ENCODE measurements at places on chromosomes 2 and 18.

GRCh38 chr2:210955591-210955990 is 399.2 kb downstream of the CPS1 start:
- no peak for DNase-seq

GRCh38 chr18:55421615-55422419 is 166.2 kb downstream of the TCF4 start:
- DNase-seq = no peak

GRCh38 chr2:55550368-55551102 is 31.0 kb downstream of the CFAP36 start:
- no peak for DNase-seq

GRCh38 chr2:205364261-205364660 is 318.0 kb upstream of the NRP2 start:
- no peak for DNase-seq

DNA sequence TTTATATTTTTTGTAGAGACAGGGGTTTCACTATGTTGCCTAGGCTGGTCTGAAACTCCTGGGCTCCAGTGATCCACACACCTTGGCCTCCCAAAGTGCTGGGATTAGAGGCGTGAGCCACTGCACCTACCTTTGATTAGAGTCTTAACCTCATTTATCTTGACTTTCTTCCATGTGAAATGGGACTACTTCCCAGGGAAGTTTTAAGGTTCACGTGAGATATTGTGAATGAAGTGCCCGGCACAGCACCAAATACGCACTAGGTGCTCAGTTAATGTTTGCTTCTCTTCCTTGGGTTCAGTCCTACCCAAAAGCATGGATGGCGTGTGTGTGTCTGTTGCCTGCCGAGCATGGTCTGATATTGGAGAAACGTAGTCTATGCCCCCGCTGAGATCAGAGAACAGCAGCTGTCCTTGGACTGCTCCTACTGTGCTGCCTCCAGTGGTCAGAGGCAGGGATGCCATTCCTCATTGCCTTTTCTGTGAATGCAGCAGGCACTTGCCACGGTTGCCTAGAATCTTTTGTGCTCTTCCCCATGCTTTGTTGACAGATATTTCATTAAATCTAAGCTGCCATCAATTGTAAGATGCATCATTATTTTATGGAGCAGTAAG is 12.3 kb upstream of the TFCP2L1 start:
- no peak for DNase-seq

- no peak for DNase-seq
These were observed 62.4 kb downstream of the MRPS9 start for GRCh38 chr2:105100046-105100840.

DNA sequence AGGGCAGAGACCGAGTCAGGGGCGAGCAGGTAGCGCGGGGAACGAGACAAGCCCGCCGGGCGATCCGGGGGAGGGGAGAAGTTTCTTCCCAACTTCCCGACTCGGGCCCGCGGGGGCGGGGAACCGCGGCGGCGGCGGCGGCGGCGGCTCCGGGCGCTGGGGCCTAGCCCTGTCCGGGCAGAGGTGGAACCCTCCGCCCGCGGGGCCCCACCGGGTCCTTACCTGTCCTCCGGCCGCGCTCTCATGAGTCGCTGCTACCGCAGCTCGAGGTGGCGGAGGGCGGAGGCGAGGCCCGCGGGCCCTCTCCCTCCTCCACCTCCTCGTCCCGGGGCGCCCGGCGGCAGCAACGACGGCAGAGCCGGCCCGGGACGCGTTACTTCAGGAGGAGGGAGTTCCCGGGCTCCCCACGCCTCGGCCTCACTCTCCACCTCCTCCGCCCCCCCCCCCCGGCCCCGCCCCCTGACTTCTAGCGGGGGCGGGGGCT is at the start of gene YES1:
Gene YES1, minus strand, starts transcription at position 351 of the 484 bp plus-strand sequence. CDS start 55,415 bp downstream, outside the sequence.
- peak; percentile 71 for DNase-seq

DNA sequence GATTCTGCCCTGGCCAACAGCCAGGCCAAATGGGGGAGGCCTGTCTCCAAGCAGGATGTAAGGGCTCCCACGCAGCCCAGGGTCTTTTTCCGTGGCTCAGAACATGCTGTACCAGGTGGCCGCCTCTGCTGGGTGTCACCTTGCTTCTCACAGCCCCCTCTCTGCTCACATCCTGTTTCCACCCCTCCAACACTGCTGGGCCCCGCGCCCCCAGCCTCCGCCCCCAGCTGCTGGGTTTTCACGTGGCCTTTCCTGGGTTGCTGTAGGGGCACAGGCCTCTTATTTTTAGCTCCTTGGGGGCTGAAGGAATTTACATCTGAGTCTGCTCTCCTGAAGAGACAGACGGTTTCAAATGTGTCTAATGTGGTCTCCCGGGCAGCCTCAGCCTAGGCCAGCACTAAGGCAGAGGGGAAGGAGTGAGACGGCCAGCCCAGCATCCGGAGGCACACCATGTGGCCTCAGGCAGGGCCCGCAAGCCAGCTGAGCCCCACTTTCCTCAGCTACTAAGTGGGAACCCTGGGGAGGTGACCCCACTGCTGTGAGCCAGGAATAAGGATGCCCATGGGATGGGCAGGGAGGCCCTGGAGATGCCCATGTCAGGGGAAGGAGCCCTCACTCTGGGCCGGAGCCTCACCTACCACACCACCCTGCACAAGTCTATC is 18.7 kb upstream of the DUSP2 start:
- DNase-seq = peak; percentile 74

- no peak for DNase-seq
These were observed 504.8 kb upstream of the KLHL29 start for GRCh38 chr2:22880161-22880560.

- DNase-seq = no peak
These were observed 170.6 kb downstream of the ALPK2 start for GRCh38 chr18:58458304-58458703.

DNA sequence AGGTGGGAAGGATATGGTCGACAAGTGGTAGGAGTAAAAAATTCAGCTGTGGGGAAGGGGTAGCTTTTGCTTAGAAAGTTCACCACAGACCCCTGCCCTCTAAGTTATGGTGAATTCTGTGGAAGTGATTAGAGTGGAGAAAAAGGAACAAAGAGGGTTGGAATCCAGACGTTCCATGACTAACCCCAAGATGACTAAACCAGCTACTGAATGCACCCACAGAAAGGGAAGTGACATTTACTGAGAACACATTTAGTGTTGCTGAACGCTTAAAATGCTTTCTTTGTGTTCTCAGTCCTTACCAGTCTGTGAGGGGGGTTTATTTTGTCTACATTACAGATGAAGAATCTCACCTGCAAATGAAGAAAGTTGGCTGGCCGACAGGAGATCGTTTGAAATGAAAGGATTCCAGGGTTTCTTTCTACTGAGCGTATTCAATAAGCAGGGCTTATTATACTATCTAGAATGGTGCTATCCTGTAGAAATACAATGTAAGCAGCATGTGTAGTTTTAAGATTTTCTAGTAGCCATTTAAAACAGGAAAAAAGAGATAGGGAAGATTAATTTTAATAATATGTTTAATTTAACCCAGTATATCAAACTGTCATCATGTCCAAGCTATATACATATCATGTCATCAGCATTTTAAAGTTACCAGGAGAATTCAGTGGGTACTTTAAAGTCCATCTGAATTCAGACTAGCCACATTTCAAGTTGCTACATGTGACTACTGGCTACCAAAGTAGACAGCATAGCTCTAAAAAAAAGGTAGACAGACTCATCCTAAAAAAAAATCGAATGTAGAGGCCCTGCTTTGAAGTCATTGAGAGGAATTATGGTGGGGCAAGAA is 60.1 kb downstream of the LIMS1 start:
- DNase-seq = no peak

GRCh38 chr2:175536059-175536458 is 354.5 kb upstream of the ATP5MC3 start:
- no peak for DNase-seq

DNA sequence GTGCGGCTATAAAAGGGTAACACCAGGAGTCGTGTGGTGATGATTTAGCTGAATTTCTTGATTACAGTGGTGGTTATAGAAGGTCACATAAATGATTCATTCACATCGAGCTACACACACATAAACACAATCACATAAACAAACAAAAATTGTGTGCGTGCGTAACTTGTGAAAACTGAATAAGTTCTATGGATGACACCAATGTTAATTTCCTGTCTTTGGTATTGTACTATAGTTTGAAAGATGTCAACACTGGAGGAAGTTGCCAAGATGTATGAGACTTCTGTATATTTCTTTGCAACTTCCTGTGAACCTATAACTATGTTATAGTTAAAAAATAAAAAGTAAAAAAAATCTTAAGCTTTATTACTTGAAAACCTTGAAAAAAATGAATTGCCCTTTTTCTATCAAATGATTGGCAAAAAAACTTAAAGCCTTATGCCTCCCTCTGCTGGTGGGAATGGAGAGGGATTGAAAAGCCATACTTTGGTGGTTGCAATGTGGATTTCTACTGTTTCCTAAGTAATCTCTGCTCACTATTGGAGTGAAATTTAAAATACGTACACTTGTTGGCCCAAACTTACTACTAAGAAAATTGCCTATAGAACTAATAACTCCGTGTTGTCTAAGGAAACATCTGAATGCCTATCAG is 227.7 kb downstream of the RPIA start:
- no peak for DNase-seq

DNA sequence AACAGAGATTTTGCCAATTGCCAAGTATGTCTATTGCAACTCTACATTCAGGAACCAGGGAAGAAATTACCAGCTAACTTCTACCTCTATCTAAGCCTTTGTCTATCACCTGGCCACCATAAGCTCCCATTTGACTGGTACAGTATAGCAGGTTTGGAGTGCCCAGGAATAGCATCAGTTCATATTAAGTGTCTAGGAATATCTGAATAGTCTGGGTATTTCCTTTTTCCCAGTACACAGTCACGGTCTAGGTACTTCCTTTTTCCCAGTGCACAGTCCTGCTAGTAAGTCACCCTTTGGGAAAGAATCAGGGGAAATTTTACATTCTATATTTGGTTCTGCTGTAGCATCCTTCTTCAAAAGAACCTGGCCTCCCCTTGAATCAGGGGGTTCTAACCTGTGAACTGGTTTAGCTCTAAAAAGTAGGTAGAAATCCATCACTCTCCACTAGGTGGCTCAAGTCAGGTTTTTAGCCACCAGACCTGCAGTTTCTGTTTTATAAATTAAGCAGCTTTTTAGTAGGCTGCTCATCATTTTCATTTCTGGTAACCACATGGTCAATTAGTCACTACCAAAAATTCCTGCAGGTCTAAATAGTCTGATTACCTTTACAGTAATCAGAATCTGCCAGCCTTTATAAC is 49.3 kb upstream of the DNAJC10 start:
- DNase-seq = no peak

DNA sequence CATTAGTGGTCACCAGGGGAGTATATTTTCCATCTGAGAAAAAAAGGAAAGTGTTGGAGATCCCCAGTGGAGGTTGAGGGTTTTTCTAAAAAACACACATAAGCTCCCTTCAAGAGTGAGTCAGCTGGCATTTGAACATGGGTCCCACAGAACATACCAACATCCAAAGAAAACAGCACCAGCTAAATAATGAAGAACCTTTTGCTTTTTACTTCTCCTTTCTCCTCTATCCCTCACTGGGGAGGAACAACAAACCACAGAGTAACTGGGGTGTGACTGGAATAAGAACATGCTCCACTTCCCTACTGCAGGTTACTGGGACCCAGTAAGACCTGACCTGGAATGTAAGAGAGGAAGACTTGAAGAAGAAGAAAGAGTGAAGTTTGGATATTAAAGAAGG is 56.5 kb upstream of the RAPH1 start:
- DNase-seq = no peak

DNA sequence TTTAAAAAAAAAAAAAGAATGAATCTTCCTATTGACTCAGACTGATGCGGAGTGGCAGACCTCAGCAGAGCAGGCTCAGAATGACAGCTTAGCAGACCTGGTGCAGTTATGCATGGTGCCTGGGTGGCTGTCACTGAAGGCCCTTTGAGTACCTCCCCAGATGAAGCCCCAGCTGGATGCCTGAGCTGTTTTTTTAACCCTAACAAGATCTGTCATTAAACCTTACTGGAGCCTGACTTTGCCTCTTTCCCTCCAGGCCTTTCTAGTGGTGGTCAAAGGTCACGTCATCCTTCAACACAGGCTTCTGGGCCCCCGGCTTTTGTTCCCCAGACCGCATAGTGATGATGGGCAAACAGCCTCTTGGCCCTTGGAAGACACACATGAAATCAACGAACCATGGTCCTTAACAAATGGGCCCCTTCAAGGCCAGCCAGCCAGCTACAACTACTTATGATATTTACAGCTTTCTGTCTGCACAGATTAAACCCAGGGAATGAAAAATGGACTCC is 138.3 kb upstream of the CYP1B1 start:
- no peak for DNase-seq

DNA sequence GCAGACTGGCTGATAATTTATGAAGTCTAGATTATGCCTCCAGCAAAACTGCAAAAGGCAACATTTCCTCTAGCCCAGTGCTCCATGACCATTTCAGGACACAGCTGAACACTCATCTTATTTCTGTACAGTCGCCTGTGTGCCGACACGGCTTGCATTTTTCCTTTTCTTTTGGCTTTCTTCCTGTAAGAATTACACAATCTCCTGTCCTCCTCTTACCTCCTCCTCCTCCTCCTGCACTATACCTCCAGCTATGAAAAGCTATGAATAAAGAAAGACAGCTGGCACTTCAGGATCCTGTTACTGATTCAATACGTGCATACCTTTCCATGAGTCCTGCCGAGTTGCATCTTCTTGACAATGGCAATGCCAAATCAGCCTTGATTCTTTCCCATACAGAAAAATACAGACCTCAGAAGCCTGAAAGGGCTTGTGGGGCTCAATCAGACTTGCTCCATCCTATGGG is 32.2 kb upstream of the TRIB2 start:
- DNase-seq = no peak

DNA sequence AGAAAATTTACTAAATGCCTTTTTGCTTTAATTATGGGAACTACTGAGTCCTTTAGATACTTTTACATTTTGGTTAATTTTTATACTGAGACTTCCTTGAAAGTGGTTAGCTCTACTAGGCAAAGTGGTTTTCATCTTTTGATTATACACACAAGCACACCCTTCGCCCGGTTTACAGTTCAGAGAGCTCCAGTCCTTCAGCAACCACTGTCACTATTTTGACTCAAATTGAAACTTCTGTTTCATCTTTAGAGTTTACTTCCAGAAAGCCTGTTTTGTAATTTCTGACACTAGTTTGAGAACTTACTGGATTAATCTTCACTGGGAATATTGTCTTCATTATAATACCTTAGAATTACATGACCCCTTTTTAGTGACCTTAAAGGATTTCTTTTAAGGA is 140.3 kb upstream of the FOSL2 start:
- no peak for DNase-seq

GRCh38 chr2:40859617-40860016 is 407.7 kb upstream of the SLC8A1 start:
- no peak for DNase-seq

DNA sequence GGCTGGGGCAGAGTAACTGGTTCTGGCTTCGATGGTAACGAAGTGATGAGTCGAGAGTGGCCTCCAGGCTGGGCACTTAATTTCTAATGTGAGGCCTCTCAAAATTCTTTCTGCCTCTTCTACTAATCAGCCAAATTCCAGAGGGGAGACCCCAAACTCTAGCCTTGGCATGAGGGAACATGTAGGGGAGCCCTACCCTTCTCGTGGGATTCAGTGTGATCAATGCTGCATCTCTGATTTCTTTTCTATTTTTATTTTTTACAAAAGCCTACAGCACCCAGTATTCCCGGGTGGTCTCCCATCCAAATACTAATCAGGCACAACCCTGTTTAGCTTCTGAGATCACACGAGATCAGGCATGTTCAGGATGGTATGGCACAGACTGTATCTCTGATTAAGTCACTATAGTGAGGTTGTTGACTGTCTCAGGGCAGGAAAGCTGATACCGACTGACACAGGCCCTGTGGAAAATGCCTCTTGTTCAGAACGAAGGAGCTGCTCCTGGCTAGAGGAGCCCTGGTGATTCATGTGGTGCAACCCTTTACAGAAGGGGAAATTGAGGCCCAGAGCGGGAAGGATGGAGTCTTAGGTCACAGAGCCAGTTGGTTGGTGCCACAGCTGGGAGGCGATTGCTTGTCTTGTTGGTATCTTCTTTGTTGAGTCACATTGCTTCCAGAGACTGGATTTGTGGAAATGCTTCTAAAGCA is 126.3 kb upstream of the HS6ST1 start:
- DNase-seq = no peak

All from activated gamma-delta T cell (primary cell).